ENCODE measurements at places on chromosomes 5 and 9.

DNA sequence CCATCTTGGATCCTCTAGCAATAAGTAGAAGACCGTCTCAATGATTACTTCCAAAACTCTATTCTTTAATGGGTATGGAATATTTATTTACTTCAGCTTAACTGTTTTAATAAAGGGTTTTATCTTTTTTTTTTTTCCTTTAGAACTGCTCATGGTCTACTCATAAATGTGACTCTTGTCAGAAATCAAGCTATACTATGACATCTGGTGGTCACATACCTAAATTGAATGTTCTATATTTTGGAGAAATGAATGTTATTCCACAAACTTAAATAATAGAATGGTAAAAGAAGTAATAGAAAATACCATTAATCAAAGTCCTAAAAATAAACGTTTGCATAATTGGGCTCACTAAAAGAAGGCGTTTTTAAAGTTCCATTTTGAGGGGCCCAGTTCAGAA lies 131.2 kb upstream of the PLCXD3 start:
- DNase-seq: no peak

DNA sequence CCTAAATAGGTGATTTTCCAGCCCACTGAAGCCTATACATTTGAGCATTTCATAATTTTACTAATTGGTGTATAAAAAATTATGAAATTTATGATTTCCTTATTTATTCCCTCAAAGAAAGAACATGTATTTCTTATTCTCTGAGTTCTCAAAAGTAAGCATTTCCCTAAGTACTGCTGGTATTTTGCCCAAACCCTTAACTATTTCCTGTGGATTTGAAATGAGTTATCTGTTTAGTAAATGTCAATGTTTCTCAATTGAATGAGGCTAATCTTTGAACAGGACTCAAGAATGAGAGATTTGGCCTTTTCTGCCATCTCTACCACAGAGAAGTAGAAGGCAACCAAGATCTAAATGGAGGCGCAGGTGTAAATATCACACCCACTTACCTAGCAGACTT lies 751.7 kb downstream of the TLE1 start:
- no peak for DNase-seq

GRCh38 chr9:96476591-96476990 lies 26.6 kb downstream of the HABP4 start:
- DNase-seq: no peak

GRCh38 chr5:174222891-174223290 lies 177.4 kb downstream of the NSG2 start:
- DNase-seq: no peak

GRCh38 chr5:90824436-90824835 lies 265.8 kb downstream of the ADGRV1 start:
- no peak for DNase-seq

- DNase-seq: no peak
These were observed 26.1 kb upstream of the ANXA6 start for GRCh38 chr5:151183456-151184245.

GRCh38 chr5:150428106-150428876 lies 15.6 kb upstream of the CD74 start:
- DNase-seq: no peak

DNA sequence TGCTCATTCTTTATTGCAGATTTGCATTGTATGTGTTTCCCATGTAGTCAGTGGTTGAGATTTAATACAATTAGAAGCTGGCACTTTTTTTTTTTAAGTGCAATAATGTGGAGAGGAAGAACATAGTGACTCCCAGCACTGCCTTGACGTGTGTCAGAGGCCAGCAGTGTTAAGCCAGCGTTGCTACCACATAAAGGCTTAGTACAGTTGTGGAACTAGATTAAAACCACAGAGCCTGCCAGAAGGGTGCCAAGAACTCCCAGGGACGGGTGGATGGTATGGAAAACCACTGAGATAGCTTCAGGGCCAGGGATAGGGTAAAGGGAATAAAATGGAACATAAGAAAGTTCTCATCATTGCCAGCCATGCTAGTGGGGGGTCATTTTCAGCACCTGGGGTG lies 142.9 kb downstream of the TRIO start:
- no peak for DNase-seq

DNA sequence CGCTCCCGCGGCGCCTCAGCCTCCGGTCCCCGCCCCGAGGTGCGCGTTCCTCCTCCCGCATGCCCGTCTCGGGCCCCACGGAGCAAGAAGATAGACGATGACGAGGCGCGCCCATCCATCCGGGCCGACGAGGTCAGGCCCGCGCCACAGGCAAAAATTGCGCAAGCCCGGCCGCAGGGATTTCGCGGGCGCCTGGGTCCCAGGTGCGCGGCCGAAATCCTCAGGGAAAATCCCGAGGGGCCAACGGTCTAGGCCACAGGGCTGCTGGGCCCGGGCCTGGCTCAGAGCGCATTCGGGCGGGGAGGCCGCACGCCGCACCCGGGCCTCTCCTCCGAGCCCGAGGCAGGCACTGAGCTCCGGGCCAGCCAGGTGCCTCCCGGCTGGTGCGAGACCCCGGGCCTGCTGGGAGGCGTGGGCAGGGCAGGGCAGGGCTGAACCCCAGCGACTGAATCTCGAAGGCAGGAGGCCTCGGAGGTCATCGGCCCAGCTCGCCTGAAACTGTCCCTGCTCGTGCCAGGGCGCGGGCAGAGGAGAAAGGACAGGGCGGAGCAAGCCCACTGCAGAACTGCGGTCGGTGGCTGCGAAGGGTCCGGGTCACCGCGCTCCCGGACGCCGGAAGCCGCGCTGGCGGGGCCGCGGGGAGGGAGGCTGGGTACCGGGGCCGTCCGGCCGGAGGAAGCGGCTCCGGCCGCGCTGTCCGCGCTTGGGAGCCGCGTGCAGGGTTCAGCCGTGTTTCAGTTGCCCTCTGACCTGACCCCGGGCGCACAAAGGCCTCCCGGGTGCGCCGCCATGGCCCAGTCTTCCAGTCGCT lies 66.8 kb downstream of the FOXD1 start:
- no peak for DNase-seq

GRCh38 chr9:107625383-107625984 lies 135.9 kb upstream of the KLF4 start:
- DNase-seq: no peak

DNA sequence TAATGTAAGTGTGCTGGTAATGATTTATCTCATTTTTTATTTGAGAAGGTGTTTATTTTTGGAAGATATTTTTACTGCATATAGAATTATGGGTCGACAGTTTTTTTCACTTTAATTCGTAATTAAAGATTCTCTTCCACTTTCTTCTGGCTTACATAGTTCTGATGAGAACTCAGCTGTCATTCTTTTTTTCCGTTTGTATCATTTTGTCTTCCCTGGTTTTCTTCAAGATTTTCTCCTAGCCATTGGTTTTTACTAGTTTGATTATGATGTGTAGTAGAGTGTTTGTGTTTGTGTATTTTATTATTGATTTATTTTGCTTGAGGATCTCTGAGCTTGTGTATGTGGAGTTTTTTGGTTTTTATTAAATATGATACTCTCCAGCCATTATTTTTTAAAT lies 21.7 kb downstream of the SLF1 start:
- DNase-seq: no peak

DNA sequence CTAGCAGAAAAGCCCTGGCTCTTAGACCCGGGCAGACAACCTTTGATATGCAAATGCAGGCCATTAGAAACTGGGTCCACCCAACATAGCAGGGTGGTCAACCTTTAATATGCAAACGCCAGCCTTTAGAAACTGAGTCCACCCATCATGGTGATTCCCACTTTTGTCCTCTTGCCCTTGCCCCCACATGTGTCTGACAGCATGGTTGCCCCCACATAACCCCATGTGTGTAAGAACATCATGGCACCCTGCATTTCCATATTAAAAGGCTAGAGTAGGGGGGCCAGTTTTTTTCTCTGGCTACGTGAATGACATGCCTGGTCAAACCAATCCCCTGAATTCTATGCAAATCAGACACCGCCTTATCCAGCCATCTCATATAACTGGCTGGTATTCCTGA lies 273.2 kb upstream of the PRDM9 start:
- no peak for DNase-seq

- DNase-seq: no peak
These were observed 85.8 kb downstream of the PLPPR1 start for GRCh38 chr9:101114317-101114716.

GRCh38 chr9:75378036-75378435 lies 289.7 kb downstream of the OSTF1 start:
- DNase-seq: no peak

- no peak for DNase-seq
These were observed 78.3 kb upstream of the FCN2 start for GRCh38 chr9:134802216-134802795.

DNA sequence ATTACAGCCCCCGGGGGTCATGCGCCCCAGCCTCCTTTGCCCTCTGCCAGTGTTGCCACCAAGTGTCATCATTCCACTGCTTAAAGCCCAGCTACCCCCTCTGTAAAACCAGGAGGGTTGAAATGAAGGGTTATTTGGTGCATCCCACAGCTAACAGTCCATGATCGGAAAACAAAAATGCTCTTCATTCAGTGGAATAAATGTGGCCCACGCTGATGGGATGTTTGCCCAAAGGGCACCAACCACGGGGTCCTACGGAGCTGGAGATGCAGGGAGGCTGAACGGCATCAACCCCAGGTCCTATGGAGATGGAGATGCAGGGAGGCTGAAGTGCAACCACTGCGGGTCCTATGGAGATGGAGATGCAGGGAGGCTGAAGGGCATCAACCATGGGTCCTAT lies 218.5 kb upstream of the IRX1 start:
- DNase-seq: no peak

GRCh38 chr9:105656131-105656921 lies 5.9 kb upstream of the TAL2 start:
- DNase-seq: no peak

GRCh38 chr5:45038366-45038987 lies 229.7 kb downstream of the MRPS30 start:
- no peak for DNase-seq

GRCh38 chr9:5832071-5832537 lies 813 bp downstream of the ERMP1 start:
- DNase-seq: no peak

DNA sequence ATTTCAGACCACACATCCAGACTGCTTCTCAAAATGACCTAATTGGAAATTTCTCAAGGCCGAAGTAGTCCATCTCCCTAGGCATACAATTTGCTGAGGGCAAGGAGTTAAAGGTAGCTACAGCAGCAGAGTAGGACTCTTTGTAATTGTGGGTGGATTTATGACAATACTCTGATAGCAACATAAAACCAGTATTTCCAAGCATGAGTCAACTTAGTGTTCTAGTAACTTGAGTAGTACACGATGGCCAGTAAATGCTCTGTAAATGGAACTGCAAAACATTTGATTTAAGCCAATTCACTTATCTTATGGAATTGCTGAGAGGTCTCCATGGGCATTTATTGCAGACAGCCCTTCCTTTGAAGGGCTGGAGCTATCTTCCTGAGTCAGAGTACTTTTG lies 352.2 kb downstream of the PLK2 start:
- no peak for DNase-seq

DNA sequence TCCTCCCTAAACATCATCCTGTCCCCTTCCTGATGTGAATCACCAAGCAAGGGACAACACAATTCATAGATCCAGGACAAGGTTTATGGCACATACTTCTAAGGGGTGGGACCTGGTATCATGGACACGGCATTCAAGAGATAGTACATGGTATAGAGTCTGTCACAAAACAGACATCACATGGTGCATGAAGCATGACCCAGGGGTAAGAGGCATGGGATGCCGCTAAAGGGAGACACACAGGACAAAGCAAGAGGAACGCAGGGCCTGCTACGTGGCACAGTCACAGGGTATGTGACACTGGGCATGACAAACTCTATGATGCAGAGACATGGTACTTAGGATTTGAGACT lies 20.7 kb downstream of the GSN start:
- no peak for DNase-seq

DNA sequence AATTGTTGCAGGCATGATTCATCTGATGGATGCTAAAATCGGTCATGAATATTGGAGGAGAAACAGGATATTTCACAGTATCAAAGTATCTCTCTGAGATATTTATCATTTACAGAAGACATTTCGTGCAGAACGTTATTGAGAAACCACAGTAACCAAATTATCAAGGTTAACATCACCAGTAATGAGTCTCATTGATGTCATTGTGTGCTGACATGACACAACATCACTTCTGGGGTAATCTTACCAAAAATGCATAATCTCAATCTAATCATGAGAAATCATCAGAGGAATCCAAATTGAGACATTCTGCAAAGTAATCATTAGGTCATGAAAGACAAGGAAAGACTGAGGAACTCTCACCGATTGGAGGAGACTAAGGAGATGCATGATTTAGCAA lies 42.7 kb downstream of the C5orf22 start:
- DNase-seq: no peak

GRCh38 chr9:99013550-99013949 lies 69.8 kb downstream of the COL15A1 start:
- no peak for DNase-seq

DNA sequence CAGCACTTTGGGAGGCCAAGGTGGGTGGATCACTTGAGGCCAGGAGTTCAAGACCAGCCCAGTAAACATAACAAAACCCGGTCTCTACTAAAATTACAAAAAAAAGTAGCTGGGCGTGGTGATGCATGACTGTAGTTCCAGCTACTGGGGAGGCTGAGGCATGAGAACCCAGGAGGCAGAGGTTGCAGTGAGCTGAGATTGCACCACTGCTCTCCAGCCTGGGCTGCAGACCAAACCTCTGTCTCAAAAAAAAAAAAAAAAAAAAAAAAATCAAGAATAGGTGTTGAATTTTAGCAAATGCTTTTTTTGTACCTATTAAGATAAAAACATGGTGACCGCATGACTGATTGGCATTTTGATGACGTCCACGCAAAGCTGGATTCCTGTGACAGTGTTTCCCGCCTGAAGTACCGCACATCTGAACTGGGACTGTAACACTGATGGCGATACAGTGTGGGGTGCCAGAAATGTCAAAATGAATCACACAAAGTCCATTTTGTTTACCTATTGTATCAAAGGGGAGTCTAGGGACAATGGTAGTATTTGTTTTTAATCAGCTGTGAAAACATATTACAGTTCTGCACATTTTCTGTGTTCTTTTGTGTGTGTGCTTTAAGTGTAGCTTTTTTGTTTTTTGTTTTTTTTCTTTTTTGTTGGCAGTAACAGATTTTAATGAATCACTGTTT lies 23.2 kb upstream of the TBC1D9B start:
- DNase-seq: no peak

DNA sequence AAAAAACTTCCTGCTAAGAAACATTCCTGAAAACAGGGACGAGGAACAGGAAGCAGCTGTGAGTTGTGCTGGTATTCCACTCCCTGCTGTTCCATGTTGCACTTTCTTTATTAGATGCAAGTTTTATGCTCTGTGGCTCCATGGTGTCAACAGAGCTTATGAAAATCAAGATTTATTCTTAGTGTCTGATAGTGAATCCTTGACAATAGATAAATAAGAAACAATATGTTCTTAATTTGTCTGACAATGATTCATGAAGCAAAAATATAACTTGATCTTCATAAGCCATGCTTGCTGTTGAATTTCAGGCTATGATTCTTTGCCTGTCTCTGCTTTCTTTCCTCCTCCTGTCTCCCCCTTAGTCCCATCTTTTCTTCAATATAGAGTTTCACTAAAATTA lies 119.6 kb downstream of the DROSHA start:
- DNase-seq: no peak

- DNase-seq: no peak
These were observed 739 bp upstream of the PDLIM4 start for GRCh38 chr5:132256783-132257130.
